Cardiac septum (tissue), 1 donor: ENCODE measurements at places on chromosomes 6 and 20. TPM values are rescaled to one million over a fixed set of nuclear protein-coding genes. Genes with fewer than 3 reads are reported as not detected.

The OXT gene
- total RNA-seq: not detected

- DNase-seq: no peak
Measured at GRCh38 chr6:68333442-68333841, 301.6 kb upstream of the ADGRB3 start.

GRCh38 chr6:160161647-160161986, 40.0 kb downstream of the SLC22A1 start:
- DNase-seq: no peak

DNA sequence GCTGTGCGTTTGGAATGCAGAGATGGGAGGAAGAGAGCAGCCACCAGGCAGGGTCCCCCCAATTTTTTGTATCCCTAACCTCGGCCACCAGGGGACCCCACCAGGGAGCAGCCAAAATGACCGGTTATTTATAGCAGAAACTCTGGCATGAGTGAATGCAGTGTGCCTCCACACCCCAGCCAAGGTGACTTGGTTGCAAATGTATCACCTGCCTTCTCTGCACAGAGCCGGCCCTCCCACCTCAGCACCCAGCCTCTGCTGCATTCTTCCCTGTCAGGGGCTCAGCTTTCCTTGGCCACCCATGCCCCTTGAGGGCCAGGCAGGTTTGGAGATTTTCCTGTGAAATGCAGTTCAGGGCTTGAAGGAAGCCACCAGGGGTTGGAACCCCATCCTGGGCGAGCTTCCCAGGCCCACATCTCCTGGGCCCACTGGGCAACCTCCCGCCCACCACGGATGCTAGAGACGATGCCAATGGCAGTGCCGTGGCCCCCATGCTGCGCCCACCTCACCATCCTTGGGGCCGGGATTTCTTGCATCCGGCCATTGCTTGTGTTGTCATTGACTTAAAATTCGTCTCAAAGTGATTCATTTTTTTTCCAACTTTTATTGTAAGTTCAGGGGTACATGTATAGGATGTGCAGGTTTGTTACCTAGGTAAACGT, 291.6 kb downstream of the TAF4 start:
- no peak for DNase-seq
